Vagina (tissue), 2 donors: ENCODE measurements at places on chromosomes 2 and 18.

GRCh38 chr2:156021146-156022040 is 311.1 kb downstream of the NR4A2 start:
- H3K4me1 ChIP-seq, result no peaks in the 10 kb centered on the region
- no peak overlapping the region for H3K27ac ChIP-seq
- H3K36me3 ChIP-seq, result no peaks in the 10 kb centered on the region
- no peak for DNase-seq

DNA sequence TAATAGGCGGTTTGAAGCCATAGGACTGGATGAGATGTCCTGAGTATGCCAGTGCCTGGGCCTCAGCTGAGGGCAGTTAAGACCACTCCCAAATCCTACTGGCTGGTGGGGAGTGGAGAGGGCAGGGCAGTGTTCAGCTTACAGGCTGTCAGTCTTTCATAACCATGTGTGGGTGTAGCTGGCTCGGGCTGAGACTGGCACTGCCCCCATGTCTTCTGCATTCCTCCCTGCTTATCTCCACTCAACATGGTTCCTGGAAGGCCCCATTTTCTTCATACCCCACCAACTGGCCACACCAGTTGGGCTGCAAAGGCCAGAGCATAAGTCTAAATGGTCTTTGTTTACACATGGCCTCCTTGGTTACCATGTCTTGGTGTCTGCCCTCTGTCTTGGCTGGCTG is 17.2 kb upstream of the IL37 start:
- H3K27ac ChIP-seq, result no peak overlapping the region
- H3K36me3 ChIP-seq, result no peaks in the 10 kb centered on the region
- no peaks in the 10 kb centered on the region for H3K4me1 ChIP-seq
- H3K4me3 ChIP-seq, result no peak overlapping the region
- H3K27me3 ChIP-seq, result no peaks in the 10 kb centered on the region

DNA sequence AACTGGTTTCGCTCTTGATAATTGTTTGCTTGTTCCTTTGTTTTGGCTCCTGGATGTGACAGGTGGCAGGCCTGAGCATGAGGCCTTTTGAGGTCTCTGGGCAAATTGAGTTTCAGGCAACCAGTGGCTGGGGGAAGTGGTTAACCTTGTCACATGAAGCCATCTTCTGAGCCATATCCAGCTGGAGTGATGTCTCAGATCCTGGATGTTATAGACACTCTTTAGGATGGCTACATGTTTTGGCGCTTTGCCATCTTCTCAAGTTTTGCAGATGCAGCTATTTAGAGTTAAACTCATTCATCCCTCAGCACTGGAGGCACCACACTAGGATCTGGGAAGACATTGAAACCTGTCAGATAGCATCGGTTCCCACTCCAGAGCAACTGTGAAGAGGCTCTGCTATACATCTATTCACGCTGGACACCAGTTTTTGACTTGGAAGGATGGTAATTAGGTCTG is 25.3 kb upstream of the TACR1 start:
- H3K27ac ChIP-seq, result no peak overlapping the region
- no peaks in the 10 kb centered on the region for H3K36me3 ChIP-seq
- no peaks in the 10 kb centered on the region for H3K27me3 ChIP-seq
- DNase-seq, result no peak
- no peak overlapping the region for H3K4me3 ChIP-seq

DNA sequence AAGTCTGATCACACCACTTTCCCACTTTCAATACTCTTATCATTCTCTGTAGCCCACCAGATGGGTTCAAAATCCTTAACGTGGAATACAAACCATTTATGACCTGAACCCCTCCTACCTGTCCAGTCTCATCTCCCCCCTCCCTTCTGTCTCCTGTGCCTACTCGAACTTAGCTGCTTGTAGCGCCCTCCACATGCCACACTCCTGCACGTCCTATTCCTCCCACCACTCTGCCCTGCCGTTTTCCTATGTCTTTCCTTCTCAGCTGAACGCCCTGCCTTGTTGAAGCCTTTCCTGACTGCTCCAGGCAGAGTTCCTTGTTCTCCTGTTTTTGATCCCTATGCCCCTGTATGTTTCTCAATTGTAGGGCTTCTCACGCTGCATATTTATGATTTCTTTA is 390.1 kb downstream of the HRH4 start:
- DNase-seq, result no peak
- H3K4me1 ChIP-seq, result no peaks in the 10 kb centered on the region
- H3K4me3 ChIP-seq, result no peak overlapping the region
- H3K36me3 ChIP-seq, result no peaks in the 10 kb centered on the region
- no peaks in the 10 kb centered on the region for H3K27me3 ChIP-seq

DNA sequence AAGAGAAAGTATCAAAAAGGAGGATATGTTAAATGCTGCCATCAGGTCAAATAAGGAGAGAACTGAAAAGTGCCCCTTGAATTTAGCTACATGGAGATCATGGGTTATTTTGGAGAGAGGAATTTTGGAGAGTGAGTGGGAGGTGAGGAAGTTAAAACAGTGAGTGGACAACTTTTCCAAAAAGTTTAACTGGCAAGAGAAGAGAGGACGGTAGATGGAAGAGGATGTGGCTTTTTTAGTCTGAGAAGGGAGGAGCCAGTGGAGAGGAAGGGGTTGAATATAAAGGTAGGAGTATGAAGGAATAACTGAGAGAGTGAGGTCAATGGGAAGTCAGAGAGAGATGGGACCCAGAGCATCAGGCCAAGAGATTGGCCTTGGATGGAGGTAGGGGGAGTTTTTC is 62.5 kb upstream of the NFE2L2 start:
- no peak for DNase-seq
- H3K4me3 ChIP-seq, result no peak overlapping the region
- no peaks in the 10 kb centered on the region for H3K36me3 ChIP-seq
- no peak overlapping the region for H3K27ac ChIP-seq
- peaks cover 9% of the 10 kb centered on the region for H3K4me1 ChIP-seq

DNA sequence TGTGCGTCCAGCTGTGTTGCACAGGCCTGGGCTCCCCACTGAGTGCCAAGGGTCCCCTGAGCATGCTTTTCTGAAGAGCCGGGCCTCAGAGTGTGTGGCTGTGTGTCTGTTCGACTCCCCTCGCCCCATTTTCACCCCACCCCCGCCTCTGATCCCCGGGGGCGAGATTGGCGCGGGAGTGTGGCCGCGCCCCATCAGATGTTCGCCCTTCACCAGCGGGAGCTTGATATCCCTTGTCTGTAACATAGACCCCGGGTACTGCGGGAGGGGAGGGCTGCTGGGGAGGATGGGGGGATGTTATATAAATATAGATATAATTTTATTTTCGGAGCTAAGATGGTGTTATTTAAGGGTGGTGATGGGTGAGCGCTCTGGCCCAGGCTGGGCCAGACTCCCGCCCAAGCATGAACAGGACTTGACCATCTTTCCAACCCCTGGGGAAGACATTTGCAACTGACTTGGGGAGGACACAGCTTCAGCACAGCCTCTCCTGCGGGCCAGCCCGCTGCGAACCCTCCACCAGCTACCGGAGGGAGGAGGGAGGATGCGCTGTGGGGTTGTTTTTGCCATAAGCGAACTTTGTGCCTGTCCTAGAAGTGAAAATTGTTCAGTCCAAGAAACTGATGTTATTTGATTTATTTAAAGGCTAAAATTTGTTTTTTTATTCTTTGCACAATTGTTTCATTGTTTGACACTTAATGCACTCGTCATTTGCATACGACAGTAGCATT is 1.5 kb downstream of the RHOB start:
- no peaks in the 10 kb centered on the region for H3K36me3 ChIP-seq
- peaks cover 52% of the 10 kb centered on the region for H3K4me1 ChIP-seq
- H3K4me3 ChIP-seq, result peak overlapping the region; percentile 96
- peak; percentile 87 for DNase-seq
- peak overlapping the region; percentile 99 for H3K27ac ChIP-seq

DNA sequence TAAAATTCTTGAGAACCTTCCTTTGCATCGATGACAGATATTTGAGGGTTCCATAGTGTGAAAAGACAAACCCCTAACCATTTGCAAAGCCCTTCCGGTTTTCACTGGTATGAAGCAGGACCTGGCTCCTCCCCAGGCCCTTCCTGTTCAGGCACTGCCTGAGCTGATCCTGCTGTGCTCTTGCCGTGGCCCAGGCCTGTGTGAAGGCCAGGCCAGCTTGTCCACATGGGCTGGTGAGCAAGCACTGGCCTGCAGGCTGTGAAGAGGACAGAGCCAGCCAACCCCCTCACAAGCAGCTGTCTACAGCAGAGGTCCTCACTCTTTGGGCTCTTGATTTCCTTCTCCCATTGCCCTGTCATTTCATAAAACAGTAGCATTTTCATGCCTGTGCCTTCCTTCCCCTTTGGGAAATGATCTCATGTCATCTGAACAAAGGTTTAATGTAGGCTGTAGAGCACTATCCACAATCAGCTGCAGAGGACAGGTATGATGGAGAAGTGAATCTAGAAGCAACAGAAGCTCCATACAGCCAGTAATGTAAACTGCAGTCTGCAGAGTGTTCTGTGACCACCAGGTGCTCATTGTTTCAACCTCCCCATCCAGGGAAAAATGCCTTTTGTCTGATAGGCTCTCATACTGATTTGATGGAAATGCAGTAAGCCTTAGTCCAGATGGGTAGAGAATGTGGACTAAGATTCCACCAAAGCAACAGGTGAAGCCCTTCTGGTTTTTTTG is 19.8 kb downstream of the MPHOSPH10 start:
- no peak overlapping the region for H3K4me3 ChIP-seq
- no peak for DNase-seq
- no peaks in the 10 kb centered on the region for H3K4me1 ChIP-seq

DNA sequence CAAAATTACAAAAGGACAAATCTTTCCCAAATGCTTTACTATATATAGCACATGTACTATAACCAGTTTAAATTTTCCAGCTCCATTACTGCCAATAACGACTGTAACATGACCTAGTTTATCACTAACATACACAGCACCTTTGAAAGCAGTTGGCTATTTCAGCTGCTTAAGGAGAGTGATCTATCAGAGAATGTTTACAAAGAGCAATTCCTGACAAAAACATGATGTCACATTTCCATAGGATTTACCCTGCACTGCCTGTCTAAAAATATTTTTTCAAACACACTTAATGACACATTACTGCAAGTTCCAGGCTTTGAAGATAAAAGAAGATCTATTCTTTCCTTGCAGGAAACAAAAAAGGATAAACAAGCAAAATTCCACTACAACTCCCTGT is 40.6 kb downstream of the ZNF516 start:
- no peak overlapping the region for H3K4me3 ChIP-seq
- DNase-seq, result no peak
- H3K27ac ChIP-seq, result peak overlapping the region; percentile 88
- H3K27me3 ChIP-seq, result no peaks in the 10 kb centered on the region

GRCh38 chr2:65424391-65424790 is 8.0 kb downstream of the SPRED2 start:
- no peak overlapping the region for H3K27ac ChIP-seq
- DNase-seq, result no peak
- H3K4me1 ChIP-seq, result peaks cover 21% of the 10 kb centered on the region
- H3K36me3 ChIP-seq, result no peaks in the 10 kb centered on the region
- H3K4me3 ChIP-seq, result no peak overlapping the region

DNA sequence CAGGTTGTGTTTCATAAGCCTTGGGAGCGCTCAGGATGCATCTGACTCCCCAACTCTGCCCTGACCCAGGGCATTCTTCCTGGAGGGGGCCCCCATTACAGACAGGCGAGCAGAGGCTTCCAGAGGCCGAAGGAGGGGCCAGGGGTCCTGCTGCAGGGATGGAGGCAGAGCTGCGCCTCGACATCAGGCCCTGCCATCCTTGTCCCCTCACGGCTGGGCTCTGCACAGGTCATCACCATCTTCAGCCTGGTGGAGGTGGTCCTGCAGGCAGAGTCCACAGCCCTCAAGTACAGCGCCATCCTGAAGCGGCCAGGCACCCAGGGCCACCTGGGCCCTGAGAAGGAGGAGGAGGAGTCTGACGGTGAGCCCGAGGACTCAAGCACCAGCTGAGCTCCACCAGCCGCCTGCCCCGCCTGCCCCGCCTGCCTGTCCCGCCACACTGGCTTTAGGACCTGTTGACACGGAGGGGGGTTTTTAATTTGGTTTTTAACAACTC is 42.3 kb upstream of the ALPP start:
- peaks cover 7% of the 10 kb centered on the region for H3K36me3 ChIP-seq
- H3K27ac ChIP-seq, result no peak overlapping the region
- H3K4me3 ChIP-seq, result no peak overlapping the region
- H3K4me1 ChIP-seq, result no peaks in the 10 kb centered on the region
- H3K27me3 ChIP-seq, result no peaks in the 10 kb centered on the region
